Activated naive CD8-positive, alpha-beta T cell treated with anti-CD3 and anti-CD28 coated beads, Interleukin-2, amount 50 U/mL, for 16 hours (primary cell): ENCODE measurements at places on chromosomes 3 and 15.

GRCh38 chr15:90553248-90553745, 23.6 kb downstream of the CRTC3 start:
- no peak for DNase-seq

- no peak for DNase-seq
Measured at GRCh38 chr3:36561601-36562000, 181.3 kb downstream of the STAC start.

- DNase-seq: no peak
Measured at GRCh38 chr3:40988468-40988867, 210.8 kb upstream of the CTNNB1 start.

- no peak for DNase-seq
Measured at GRCh38 chr3:153195349-153195879, 33.4 kb downstream of the RAP2B start.

- no peak for DNase-seq
Measured at GRCh38 chr3:23762759-23763477, 42.8 kb upstream of the UBE2E1 start.

DNA sequence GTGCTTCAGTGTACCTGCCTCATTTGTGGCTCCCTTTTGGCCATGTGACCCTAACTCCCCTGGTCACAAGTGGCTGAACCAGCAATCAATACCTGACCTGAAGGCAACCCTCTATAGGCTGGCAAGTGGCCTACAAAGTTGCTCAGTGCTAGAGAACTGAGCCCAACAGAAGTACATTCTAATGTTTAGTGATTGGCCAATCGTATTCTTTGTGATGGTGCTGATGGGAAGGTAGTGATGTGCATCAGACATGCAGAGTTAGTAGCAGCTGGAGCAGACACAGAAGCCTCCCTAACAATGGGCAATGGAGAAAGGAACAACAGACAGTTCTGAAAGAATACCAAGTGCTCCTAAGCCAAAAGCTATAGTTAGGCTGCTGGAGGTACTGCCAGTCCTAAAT, 10.4 kb upstream of the ATOSA start:
- DNase-seq: no peak

GRCh38 chr3:9676785-9677184, 26.8 kb upstream of the CPNE9 start:
- DNase-seq: no peak

DNA sequence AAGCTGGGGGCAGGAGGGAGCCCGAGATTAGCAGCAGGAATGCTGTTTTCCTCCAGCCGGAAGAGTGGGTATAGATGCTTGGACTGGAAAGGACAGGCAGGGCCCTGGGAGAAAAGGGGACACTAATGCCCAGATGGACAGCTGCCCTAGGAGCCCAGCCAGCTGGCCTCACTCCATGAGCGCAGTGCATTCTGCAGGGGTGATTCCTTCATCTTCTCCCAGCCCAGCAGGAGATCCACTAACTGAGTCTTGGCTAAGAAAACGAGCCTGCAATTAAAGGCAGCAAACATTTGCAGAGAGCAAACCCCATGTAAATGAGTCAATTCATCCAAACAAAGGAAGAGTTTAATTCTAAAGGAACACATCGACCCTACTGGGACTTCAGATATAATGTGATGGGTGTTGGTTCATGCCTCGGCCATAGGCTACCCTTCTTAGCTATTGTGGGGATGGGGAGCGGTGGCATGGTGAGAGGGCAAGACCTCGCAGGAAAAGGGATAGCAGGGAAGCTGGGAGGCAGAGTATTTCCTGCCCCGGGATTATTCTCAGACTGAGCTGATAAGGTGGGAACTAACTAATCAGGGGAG, 13.3 kb upstream of the MINAR1 start:
- DNase-seq: no peak

DNA sequence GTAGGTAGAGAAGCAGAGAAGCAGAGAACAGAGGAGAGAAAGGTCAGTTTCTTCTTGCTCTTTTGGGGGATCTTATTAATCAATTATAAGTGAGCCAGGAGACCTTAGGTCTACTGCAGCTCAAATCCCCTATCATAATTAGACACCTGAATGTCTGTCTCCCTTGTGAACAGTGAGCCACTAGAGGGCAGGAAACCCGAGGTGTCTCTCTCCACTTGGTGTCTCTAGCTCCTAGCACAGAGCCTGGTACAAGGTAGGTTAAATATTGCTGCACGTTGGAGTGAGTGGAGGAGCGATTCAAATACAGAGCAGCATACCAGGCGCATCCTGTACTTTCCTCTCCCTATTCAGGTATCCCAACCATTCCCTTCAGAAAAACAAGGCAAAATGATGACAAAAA, 2.0 kb upstream of the ST8SIA2 start:
- DNase-seq: no peak

DNA sequence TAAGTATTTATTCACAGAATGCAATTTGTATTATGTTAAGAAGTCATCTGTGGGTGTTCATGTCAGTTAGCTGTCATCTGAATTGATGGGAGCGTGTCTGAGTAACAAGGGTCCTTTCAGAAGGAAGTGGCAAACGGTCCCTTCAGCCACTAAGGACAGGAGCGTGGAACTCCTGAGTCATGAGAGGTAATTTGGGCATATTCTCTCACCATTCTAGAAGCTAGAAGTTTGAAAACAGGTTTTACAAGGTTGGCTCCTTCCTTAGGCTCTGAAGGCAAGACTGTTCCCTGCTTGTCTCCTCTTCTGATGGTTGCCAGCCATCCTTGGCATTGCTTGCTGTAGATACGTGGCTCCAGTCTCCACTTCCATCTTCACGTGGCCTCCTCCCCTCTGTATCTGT, 19.7 kb downstream of the ABHD2 start:
- DNase-seq: no peak

- no peak for DNase-seq
Measured at GRCh38 chr15:83671603-83672002, 17.7 kb downstream of the ADAMTSL3 start.

DNA sequence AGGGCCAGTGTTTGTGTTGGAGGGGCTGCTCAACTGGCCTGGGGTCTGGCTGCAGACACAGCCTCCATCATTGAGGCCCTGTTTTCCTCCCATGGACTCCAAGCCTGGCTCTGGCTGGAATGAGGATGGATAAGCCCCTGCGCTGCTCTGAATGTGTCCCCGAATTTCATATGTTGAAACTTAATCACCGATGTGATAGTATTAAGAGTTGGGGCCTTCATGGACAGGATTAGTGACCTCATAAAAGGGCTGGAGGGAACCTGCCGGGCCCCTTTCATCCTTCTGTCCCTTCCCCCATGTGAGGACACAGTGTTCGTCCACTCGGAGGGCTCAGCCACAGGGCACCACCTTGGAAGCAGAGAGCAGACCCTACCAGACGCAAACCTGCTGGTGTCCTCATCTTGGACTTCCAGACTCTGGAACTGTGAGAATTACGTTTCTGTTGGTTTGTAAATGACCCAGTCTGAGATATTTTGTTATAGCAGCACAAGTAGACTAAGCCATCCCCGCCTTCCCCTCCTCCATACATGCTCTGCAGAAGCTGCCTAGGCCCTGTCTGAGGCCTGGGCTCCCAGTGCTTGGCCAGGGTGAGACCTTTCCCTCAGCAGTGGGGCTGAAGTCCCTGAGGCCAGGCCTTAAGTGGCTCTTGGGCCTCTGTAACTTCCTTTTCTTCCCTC, 3.8 kb upstream of the LCTL start:
- no peak for DNase-seq
